ENCODE measurements at places on chromosomes 2 and 18.
A peak's percentile ranks its signal among the peaks of the same experiment; 100 is the strongest.

DNA sequence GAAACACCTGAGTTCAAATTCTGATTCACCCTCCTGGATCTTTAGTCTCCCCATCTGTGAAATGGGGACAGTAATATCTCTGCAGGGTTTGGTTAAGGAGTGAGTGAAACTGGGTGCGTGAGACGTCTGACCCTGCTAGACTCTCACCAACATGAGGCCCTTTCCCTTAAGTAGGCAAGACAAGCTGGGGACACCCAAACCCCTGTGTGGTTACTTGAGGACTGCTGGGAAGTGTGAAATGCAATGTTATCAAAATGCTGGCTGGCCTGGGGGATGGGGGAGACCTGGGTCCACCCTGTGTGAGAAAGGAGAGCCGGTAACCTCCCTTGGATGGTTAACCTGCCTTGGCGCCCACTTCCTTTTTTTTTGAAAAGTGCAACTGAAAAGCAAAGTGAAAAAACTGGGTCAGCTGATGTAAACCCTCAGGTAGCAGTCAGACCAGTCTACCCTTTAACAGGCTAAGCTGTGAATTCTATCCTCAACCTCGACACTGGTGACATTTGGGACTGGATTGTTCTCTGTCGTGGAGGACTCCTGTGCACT lies 82.3 kb downstream of the INPP5D start:
- peak; percentile 61 for DNase-seq

GRCh38 chr2:239086325-239087020 lies 238.6 kb downstream of the TWIST2 start:
- DNase-seq: no peak

DNA sequence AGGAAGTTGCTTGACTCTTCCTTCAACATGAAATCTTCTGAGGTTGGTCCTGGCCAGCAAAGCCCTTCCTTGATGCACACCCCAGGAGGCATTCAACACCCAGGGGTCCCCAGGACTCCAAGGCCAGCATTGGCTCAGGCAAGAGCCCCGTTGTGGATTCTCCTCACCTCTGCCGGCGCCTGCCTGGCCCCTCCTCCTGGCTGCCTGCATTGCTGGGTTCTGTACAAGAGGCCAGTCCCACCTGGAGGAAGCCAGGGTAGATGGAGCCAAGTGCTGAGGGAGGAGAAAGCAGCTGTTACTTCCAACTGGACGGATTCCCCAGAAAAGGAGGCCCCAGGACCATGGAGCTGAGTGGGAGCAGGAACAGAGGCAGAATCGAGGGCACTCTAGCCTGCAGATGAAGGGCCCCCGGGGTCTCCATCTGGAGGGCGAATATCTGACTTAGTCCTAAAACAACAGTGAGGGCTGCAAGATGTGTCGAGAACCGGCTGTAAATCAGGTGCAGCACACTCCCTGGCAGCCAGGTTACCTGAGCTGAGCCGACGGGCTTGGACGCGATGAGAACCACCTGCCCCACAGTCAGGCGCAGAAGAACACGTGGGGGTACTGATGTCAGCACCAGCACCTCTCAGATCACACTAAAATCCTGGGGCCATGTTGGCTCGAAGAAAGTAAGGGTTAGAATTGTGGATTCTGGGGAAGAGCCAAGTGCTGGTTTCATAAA lies 399.6 kb upstream of the SALL3 start:
- DNase-seq: no peak

GRCh38 chr18:42620657-42621056 lies 494.8 kb downstream of the RIT2 start:
- no peak for DNase-seq

- DNase-seq: no peak
These were observed 27.4 kb upstream of the CCNYL1 start for GRCh38 chr2:207683879-207684627.

All from GM12864 (cell line).